Ascending aorta (tissue), 2 donors: ENCODE measurements at places on chromosomes 12 and 14. TPM values are rescaled to one million over a fixed set of nuclear protein-coding genes. Genes with fewer than 3 reads are reported as not detected.
A peak's percentile ranks its signal among the peaks of the same experiment; 100 is the strongest.

Gene DPF3
- total RNA-seq: 0.11 TPM

Gene PRIMA1
- total RNA-seq: 9.4 TPM

Gene EGLN3
- 5.9 TPM for total RNA-seq

Gene RABGGTA
- total RNA-seq: 54.9 TPM

Gene IRAK3
- total RNA-seq: 35.9 TPM

DNA sequence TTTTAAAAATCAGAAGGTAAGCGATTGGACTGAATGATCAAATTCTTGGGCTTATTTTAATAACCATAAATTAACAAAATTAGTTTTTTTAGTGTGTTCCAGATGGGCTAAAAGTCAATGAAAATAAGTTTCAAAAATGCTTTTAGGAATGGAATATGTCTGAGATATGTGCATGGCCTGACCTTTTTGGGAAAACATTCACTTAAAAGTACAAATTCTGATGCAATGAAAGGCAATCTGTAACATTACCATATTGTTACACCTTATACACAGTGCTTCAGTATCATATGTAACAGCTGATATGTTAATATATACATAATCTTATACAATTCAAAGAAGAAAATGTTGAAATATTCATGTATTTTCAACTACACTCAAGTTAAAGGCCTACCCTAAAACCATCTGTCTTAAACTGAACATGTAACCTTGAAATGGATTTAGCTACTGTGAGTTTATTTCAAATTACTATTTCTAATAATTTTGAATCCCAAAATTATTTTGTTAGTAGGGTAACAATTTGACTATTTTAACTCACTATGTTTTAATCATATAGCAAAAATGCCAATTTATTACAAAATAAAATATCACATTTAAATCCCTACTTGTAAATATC lies 84.8 kb downstream of the EEA1 start:
- no peak for DNase-seq

GRCh38 chr12:105205322-105206048 lies 30.5 kb downstream of the APPL2 start:
- DNase-seq: no peak

GRCh38 chr14:100304825-100305323 lies 1.4 kb downstream of the SLC25A29 start:
- DNase-seq: peak; percentile 74

DNA sequence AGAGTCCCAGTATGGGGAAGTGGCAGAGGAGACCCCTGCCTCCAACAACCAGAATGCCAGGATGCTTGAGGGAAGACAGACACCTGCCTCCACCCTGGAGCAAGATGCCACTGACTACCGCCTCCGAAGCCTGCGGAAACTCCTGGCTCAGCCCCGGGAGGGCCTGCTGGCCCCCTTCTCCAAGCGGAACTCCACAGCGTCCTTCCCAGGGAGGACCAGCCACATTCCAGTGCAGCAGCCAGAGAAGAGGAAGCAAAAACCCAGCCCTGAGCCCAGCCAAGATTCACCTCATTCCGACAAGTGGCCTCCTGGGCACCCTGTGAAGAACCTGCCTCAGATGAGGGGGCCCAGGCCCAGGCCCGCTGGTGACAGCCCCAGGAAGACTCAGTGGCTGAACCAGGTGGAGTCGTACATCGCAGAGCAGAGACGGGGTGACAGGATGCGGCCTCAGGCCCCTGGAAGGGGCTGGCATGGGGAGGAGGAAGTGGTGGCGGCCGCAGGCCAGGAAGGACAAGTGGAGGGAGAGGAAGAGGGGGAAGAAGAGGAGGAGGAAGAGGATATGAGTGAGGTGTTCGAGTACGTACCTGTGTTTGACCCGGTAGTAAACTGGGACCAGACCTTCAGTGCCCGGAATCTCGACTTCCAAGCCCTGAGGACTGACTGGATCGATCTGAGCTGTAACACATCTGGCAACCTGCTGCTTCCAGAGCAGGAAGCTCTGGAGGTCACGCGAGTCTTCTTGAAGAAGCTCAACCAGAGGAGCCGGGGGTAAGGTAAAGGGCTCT lies 93.7 kb downstream of the B4GALNT3 start:
- DNase-seq: no peak

DNA sequence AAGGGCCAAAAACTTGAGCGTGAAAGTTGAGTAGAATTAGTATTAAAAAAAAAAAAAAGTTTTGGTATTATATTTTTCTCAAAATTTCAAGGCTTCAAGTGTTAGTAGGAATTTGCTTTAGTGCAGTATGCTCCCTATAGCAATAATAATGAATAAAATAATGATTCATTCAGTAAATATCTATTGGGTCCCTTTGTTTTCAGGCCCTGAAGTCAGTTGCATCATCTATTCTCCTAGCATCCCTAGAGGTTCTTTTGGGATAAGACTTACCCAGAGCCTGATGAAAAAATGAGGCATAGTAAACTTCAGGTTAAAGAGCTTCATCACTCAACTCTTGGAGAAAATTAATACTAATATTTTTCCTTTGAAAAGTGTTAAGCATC lies 1.1 kb downstream of the KMT5A start:
- no peak for DNase-seq

- no peak for DNase-seq
These were observed 9.5 kb upstream of the CCDC91 start for GRCh38 chr12:28180786-28181185.

DNA sequence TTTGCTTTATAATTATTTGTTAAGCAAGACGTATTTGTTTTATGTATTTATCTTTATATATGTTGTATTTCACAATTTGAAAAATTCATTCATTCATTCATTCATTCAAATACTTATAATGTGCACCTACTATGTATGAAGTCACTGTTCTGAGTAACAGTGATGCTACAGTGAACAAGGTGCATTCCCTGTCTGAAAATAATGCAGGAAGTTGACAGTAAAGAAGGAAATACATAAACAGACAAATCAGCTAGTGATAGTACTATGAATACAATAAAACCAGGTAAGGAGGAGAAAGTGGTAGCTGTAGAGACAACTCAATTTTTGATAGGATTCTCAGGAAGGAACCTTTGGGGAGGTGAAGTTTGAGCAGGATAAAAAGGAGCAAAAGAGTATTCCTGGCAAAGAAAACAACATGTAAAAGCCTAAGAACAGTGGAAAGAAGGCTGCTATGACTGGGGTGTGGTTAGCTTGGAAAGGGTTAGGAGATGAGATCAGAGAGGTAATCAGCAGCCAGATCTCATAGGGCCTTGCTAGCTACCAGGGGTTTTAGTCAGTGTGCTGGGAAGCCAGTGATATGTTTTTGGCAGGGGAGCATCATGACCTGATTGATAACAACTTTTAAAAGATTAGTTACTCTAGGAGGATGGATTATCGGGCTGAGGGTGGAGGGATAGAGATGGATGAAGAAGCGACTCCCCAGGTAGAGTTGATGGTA lies 17.4 kb downstream of the BICDL1 start:
- DNase-seq: no peak

DNA sequence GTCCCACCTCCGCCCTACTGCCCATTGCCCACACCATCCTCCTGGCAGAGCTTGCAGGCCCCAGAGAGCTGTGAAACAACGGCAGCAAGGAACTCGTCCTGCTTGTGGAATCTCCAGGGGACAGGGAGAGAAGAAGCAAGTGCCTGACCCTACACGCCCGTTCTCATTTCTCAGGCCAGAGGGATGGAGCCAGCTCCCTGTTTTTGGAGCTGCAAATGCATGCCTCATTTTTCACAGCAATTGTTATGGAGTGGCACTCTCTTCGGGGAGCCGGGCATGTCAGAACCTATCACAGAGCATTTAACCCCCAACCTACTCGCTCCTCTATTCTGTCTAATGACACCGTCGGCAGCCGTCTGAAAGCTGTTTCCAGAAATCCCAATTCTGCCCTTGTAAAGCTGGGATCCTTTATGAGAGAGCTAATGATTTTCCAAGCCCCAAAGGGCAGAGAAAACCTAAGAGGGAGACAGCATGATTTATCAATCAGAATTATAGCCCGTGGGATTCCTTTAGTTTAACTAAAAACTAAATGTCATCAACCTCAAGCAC lies 222.3 kb upstream of the NOS1 start:
- DNase-seq: no peak

DNA sequence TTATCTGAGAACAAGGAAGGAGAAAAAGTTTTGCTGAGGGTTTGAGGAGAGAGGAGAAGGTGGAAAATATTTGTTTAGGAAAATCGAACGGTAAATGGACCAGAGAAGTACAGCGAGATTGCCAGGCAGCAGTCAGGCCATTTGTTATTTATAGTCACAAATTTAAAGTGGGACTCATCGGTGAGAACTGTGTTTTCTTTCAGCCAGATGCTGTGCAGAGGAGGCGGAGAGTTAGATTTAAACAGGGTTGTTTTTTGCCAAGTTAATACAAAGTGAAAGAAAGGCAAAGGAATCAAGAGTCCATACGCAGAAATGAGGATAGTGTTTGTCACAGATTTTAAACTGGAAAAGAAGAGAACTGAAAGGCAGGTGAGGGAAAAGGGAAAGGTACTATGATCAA lies 200.6 kb upstream of the CNOT2 start:
- no peak for DNase-seq

- no peak for DNase-seq
These were observed 4.0 kb downstream of the FAR2 start for GRCh38 chr12:29152981-29153630.

- no peak for DNase-seq
These were observed 16.4 kb upstream of the BTG1 start for GRCh38 chr12:92162079-92162478.

DNA sequence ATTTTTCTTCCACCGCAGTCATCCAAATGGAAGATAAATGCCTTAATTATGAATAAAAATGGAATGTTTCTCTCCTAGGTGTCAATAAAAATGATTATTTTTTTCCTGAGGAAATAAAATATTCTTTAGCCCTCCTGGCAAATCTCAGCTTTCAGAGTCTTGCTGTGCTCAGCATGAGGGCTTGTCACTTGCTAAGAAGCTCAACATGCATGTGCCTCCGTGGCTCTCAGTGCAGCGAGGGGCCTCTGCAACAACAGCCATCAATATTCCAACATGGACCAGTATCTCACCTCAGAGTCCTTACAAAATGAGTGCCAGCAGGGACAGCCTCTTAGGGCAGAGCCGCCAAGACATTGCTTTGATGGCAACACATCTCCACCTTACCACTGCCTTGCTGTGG lies 159.5 kb upstream of the TMPO start:
- DNase-seq: no peak

DNA sequence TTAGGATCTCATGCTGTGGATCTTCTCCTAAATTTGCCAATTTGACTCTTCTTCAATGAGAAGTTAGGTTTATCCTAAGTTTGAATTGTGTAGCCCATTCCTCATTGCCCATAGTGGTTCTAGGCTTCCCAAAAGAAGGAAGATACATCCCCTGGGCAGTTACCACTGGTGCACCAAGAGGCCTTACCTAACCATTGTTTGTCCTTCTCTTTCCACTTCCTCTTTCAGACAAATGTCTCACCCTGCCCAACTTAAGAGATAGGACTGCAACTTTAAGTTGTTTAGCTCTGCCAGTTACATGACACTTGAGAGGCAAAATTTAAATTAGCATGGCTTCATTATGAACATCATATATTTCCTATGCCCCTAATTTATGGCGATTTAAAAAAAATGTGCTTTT lies 9.4 kb upstream of the KCNH3 start:
- DNase-seq: no peak

DNA sequence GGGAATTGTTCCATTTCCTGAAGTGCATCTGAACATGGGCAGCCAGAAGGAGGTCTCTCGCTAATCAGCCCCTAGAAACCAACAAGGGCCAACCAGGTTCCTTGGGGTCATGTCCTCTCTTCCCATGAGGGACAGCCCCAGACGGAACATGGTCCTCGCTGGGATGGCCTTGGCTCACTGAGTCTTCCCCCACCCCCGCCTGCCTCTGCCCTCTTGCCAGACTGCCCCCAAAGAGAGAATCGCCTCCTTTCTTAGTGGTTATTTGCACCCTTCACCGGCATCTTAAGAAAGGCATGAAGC lies 36.4 kb downstream of the CD9 start:
- DNase-seq: no peak

DNA sequence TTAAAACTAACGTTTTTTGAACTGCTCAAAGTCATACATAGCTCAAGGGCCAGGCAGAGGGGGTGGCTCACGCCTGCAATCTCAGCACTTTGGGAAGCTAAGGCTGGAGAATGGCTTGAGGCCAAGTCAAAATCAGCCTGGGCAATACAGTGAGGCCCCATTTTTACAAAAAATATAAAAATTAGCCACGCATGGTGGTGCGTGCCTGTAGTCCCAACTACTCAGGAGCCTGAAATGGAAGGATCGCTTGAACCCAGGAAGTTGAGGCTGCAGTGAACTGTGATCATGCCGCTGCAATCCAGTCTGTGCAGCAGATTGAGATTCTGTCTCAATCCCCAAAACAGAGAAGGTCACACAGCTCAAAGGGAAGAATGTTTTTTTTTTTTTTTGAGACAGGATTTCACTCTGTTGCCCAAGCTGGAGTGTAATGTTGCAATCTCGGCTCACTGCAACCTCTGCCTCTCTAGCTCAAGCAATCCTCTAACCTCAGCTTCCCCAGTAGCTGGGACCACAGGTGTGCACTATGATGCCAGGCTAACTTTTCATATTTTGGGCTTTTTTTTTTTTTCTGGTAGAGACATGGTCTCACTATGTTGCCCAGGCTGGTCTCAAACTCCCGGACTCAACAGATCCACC lies 2.9 kb downstream of the RBM23 start:
- no peak for DNase-seq

DNA sequence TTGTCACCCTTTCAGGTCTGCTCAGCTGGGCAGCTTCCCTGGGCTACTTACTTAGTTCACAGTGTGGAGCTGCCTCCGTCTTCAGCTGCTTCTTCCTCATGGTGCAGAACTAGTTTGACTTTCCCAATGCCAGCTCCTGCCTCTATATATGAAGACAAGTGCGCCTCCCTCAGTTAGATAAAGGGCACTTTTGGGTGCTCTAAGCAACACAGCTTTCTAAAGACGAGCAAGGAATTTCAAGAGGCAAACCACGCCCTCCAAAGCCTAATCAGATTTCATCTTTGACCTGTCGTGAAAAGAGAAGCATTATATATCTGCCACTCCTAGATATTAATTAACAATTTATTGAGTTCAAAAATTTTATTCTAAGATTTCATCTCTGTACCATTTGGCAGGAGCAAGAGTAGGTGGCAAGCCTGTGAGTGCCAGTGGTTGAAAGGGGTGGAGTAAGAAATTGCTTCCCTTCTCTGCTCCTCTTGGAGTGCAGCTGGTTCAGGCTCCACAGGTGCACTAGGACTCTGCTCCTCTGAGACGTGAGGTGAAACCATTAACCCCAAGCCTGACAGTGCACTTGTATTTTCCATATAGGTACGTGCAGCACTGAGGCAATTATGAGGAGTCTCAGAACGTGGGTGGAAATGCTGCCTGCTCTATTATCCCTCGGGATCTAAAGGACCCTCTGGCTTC lies 2.1 kb upstream of the SLC11A2 start:
- DNase-seq: no peak

DNA sequence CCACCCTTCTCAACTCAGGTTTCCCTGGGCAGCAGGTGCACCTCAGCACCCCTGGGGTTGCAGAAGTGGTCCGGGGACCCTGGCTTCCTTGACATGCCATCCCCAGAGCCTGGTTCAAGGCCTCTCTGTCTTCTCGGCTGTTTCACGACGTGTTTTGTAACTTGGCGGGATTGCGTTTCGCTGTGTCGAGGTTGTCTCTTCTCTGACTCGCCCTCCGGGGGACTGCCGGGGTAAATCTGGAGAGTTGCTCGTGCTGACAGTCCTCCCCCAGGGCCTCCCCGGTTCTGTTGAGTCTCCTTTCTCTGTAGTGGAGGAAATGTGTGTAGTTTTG lies 25.6 kb downstream of the MEG3 start:
- DNase-seq: no peak

- no peak for DNase-seq
These were observed 46.8 kb upstream of the PCED1B start for GRCh38 chr12:47032644-47033043.
